H7 (cell line): ENCODE measurements at places on chromosomes 4 and X. TPM values are rescaled to one million over a fixed set of nuclear protein-coding genes. Genes with fewer than 3 reads are reported as not detected.

Gene MAGEA9B
- not detected in 2 replicates for total RNA-seq

Gene RPL34
- total RNA-seq = 867 and 894 TPM in 2 replicates

Gene ZNF275
- total RNA-seq = 5.1 and 6.9 TPM in 2 replicates

GRCh38 chrX:13380211-13380610 is 60.4 kb upstream of the ATXN3L start:
- DNase-seq = no peak

GRCh38 chr4:85736571-85736970 is 261.6 kb downstream of the ARHGAP24 start:
- no peak for DNase-seq

- DNase-seq = no peak
These were observed 137.7 kb downstream of the PDS5A start for GRCh38 chr4:39840027-39840426.

GRCh38 chrX:9847071-9847470 is 60.8 kb downstream of the SHROOM2 start:
- DNase-seq = no peak

GRCh38 chrX:41337140-41337539 is 3.2 kb downstream of the DDX3X start:
- no peak for DNase-seq

GRCh38 chr4:141486375-141486997 is 149.9 kb upstream of the IL15 start:
- no peak for DNase-seq

DNA sequence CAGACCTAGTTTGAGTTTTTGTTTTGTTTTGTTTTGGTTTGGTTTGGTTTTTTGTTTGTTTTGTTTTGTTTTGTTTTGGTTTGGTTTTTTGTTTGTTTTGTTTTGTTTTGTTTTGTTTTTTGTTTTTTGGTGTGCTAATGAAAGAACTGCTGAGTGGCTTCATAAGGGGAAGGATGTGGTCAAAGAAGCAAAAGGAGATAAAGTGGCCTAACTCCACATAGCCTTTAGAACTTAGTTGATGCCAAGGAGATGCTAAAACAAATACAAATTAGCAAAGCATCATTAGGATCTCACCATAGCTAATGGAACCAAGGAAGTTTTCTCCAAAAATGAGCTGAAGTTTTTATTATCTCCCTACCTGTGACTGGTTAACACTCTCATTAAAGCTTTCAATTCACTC is 44.6 kb upstream of the TMEM164 start:
- DNase-seq = no peak

DNA sequence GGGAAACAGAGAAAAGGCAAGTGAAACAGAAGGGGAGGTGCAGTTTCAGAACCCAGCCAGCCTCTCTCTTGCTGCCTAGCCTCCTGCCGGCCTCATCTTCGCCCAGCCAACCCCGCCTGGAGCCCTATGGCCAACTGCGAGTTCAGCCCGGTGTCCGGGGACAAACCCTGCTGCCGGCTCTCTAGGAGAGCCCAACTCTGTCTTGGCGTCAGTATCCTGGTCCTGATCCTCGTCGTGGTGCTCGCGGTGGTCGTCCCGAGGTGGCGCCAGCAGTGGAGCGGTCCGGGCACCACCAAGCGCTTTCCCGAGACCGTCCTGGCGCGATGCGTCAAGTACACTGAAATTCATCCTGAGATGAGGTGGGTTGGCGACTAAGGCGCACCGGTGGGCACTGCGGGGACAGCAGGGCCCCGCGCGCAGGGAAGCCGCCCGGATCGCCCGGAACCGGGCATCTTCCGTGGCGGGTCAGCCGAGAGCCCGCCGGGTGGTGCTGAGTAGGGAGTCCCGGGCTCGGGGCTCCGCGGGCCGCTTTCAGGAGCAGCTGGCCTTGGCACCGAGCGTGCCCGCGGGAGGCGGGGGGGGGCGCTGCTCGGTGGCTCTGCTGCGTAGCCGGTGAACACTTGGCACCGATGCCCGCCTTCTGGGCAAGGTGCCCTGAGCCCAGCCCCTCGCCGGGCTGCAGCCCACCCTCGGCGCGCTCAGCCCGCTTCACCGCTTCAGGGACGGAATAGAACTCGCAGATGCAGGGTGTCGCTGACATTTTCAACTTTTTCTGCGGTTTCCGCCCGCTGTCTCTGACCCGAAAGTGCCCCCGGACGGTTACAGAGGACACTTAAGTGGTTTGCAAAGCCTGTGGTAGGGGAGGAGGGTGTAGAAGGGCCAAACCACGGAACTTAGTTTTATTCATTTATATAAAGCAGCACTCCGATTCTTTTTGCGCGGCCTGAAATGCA is at the start of gene CD38:
Gene CD38 (plus strand): TSS at position 40 of the 953 bp plus-strand sequence. CDS start 87 bp downstream, at position 127.
- DNase-seq = peak; percentile 72

DNA sequence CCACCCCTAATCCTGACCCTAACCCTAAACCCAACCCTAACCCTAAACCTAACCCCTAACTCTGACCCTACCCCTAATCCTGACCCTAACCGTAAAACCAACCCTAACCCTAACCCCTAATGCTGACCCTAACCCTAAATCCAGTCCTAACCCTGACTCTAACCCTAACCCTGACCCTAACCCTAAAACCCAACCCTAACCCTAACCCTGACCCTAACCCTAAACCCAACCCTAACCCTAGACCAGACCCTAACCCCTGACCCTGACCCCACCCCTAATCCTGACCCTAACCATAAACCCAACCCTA is 708 bp upstream of the PCGF3 start:
- DNase-seq = no peak

DNA sequence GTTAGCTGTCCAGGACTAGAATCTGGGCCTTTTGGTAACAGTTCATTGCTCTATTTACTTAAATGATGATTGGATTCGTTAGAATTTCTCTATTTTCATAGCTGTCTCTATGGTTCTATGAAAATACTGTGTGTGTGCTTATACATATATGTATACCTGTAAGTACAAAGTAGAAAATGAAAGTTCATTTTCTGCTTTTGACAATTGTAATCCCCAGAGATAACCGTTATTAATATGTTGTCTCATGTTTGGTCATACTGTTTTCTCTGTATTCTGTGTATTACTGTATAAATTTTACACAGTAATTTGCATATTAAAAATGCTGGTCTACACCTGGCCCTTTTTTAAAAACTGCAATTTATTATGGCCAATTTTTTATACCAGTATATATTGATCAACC is 55.4 kb downstream of the CLCN3 start:
- no peak for DNase-seq

DNA sequence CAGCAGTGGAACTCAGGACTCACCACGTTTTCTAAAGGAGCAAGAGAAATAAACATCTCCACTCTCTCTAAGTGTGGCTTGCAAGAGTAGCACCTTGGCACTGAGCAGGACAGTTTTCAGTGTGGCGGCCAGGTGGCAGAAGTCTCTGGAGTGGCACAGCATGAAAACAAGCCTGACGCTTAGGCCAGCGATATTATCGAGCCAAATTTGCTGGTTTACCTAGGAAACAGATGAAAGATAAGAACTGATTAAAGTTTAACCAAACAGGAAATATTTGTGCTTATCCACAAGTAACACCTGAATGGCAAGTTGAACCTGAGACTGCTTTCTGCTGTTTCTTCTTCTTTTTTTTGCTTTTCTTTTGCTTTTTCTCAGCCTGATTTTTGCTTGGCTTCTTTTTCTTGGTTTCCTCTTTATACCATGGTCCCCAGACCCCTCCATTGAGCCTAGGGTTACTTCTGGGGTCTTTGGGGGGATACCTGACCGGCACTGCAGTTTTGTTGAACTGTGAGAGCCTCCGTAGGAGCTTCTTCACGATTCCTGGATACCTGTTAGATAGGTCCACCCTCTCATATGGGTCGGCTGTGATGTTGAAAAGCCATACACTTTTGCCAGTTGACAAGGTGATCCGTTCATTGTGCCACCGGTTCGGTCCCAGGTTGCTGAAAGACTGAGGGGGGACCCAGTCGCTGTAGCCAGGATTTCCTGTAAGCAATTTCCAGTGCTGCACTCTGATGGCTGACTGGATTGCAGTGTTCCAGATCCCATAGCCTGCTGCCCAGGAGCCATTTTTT is 77.3 kb downstream of the ARSJ start:
- no peak for DNase-seq

- no peak for DNase-seq
These were observed 529 bp upstream of the UBA6 start for GRCh38 chr4:67701517-67701850.

- DNase-seq = no peak
These were observed 14.0 kb downstream of the RTL5 start for GRCh38 chrX:72117636-72118210.

DNA sequence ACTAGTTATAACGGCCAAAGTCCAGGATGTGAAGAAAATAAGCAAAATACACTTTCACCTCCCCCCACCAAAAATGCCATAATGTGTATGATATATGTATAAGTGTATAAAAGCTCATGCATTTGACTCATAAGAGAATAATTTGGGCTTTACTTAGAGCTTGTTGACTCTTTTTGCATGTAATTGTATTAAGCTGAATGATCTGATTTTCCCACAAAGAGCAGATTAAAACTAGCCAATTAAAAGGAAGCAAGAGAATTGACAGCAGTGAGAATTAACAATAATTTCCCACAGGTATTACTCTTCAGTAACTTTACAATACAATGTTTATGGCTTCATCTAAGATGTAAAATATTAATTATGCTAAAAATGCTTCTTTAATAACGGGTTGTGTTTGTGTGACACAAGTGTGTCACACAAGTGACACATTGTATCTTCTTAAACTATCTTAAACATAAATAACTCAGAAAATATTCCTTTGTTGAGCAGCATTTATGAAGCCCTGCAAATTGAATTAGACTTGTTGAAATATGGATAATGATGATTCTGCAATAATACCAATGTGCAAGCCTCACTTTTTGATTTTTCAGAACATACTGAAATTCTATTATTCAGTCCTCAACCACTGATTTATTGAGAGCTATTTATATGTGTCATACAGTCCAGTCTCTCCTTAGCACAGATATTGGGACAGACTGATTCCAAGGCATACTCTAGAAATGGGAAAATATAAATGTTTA is 134.5 kb downstream of the SLIT2 start:
- DNase-seq = no peak

DNA sequence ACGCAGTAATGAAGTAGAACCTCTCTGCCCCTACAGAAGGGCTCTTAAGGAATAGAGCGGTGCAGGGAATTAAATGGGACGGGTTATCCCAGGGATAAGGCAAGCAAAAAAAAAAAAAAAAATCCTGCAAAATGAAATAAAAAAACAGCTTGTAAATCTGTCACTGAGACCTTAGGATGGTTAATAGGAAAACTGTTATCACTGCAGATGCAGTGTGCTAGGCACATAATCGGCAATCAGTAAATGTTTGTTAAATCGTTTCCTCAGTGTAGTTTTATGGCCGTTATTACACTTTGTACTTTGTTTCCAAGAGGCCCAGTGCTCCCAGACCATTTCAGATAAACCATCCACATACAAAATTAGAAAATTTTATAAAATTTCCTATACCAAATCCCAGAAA is 1.0 kb downstream of the HNRNPH2 start:
- DNase-seq = no peak

GRCh38 chr4:648579-649292 is 23.4 kb downstream of the PDE6B start:
- DNase-seq = no peak

- peak; percentile 1 for DNase-seq
These were observed 282.2 kb upstream of the SLIT2 start for GRCh38 chr4:19969492-19969891.

DNA sequence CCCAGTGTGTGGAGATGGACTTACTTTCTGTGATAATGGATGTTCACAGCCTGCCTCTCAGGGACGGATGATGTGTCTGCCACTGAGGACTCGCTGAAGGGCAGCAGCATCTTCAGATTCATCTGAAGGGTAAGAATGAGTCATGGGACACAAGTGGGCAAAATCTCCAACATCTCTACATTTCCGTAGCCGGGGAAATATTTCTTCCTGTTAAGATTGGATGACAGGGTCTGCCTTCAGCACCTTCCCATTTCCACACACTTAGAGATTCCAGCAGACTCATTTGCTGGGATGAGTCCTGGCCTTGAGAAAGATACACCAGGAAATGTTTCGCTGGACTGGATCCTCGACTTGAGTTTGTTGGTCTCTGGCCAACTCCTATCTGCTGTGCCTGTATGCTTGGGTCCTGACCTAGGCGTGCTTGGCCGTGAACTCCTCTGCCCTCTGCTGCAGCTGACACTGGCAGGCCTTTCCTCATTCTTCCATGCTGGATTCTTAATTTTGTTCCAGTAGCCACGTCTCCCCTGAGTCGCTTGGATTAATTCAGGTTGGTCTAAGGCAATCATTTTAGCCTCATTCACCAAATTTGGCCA is 46.5 kb upstream of the SOD3 start:
- DNase-seq = no peak

DNA sequence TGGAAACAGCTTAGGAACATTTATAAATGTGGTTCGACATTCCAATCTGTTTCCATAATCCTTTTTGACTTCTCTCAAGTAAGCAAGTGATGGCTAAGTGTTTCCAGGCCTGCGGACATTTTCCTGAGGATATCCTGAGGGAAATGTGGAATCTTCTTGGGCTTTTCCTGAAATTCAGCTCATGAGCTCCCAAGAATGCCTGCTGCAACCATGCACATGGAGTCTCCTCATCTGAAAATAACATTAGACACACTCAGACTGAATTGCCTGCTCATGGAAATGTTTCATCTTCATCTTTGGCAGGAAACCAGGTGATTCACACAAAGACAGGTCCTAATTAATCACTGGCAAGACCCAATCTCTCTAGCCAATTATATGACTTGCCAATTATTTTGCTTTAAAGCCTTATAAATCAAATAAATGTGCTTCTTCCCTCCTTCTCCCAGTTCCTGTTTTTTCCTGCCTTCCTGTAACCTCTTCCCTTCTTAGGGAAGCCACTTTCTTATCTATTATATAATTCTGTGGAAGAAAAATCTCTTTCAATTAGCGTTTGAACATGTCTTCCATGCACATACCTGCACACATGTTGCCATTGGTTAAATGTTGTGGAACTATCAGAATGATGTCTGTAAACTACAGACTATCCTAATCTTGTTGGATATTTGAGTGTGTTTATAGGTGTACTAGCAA is 104.6 kb upstream of the MXRA5 start:
- DNase-seq = no peak

DNA sequence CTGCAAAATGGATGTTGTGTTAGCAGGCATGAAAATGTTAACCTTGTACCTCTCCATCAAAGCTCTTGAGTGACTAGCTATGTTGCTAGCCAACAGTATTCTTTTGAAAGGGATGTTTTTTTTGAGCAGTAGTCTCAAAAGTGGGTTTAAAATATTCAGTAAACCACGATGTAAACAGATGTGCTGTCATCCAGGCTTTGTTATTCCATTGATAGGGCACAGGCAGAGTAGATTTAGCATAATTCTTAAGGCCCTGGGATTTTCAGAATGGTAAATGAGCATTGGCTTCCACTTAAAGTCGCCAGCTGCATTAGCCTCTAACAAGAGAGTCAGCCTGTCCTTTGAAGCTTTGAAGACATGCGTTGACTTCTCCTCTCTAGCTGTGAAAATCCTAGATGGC is 18.4 kb downstream of the FGF2 start:
- no peak for DNase-seq

GRCh38 chrX:27918799-27919198 is 62.5 kb downstream of the DCAF8L1 start:
- DNase-seq = no peak

- peak; percentile 6 for DNase-seq
These were observed 10.9 kb upstream of the PCDH18 start for GRCh38 chr4:137543198-137543597.

GRCh38 chr4:117137145-117137544 is 51.8 kb upstream of the TRAM1L1 start:
- no peak for DNase-seq

GRCh38 chrX:13023567-13023966 is 20.9 kb downstream of the FAM9C start:
- DNase-seq = no peak
